ENCODE measurements at places on chromosomes 13 and 19. TPM values are rescaled to one million over a fixed set of nuclear protein-coding genes. Genes with fewer than 3 reads are reported as not detected.

DMKN gene
- total RNA-seq = 0.76 TPM

PSG6 gene
- not detected for total RNA-seq

LGALS14 gene
- total RNA-seq = not detected

GRCh38 chr13:46278474-46278873 lies 66.7 kb downstream of the LRRC63 start:
- no peak for DNase-seq

GRCh38 chr19:2619076-2619475 lies 83.4 kb downstream of the GNG7 start:
- DNase-seq = no peak

DNA sequence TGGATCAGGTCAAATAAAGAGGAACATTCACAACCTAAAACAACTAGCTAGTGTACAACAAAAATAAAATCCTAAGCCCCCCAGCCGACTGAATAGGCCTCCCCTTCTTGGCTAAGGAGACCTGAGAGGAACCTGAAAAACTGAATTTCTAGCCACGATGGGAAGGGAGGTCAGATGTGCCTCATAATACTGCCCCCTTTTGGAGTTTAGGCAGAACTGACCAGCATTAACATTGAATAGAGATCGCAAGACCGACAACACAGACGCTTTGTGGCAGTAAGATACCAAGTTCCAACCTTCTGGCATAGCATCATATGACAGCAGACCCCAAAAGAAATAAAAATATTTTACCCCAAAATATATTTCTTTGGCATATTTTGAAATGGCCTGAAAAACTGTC lies 15.9 kb downstream of the CBY2 start:
- DNase-seq = no peak

Measured in naive thymus-derived CD4-positive, alpha-beta T cell (primary cell).